Kidney glomerular epithelial cell (primary cell): ENCODE measurements at places on chromosomes 2 and 18.

DNA sequence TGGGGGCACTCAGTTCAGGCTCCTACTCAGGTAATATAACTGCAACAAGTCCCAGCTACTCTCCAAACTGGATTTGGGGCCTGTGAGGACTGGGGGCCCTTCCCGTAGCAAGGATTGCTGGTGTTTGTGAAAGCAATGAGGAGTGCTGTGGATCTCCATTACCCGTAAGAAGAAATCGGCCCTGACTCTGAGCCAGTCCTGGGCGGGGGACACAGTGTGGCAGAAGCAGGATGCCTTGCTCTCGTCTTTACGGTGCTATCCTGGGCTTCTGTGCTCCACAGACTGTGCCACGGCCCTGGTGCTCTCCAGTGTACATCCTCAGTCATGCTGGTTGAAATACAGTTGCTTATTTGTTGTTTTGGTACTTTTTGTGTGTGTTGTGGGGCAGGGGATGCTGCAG is 172.9 kb downstream of the NDUFA10 start:
- DNase-seq, result no peak

DNA sequence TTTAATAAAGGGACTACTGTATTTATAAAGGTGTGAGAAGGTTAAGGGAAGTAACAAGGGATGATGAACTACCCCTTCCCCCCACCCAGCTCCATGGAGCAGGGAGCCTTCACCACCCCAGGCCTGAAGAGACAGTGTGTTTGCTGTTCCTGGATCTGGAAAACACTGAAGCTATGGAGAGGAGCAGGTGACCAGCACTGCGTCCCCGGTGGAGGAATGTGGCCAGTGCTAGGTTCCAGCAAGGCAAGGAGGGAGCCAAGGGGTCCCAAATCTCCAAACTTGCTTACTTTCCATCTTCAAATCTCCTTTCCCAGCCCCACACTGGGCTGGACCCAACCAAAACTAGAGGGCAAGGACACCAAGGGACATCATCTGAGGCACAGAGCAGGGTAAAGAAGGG is 128.7 kb upstream of the CD302 start:
- DNase-seq, result no peak

GRCh38 chr18:49638209-49638785 is 76.4 kb downstream of the LIPG start:
- DNase-seq, result no peak

- peak; percentile 14 for DNase-seq
Observed at GRCh38 chr2:73931531-73932500, 5.1 kb downstream of the DGUOK start.

- peak; percentile 77 for DNase-seq
Observed at GRCh38 chr2:235594041-235594440, 100.2 kb downstream of the AGAP1 start.

- peak; percentile 38 for DNase-seq
Observed at GRCh38 chr18:31497836-31498573, at the start of gene DSG2. Gene DSG2, plus strand, starts transcription at chr18:31498177. Its CDS starts 75 bp downstream, at chr18:31498252.

DNA sequence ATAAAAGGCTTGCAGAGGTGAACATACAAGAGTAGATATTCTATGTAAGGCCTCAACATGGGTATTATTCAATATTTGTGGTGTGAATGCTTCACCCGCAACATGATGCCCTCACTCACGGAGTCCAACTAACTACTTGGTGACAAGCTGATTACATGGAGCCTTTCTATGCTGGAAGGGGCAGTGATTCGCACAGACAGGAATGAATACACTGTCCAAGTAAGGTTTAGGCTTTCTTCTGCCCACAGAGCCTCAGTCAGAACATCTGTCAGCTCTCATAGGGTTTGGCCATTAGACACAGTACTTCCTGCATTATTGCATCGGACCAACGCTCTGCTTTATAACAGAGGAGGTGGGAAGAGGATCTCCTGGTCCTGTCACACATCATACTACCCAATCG is 80.3 kb upstream of the SLC35G4 start:
- no peak for DNase-seq
